ENCODE measurements at places on chromosomes 13 and 19.

DNA sequence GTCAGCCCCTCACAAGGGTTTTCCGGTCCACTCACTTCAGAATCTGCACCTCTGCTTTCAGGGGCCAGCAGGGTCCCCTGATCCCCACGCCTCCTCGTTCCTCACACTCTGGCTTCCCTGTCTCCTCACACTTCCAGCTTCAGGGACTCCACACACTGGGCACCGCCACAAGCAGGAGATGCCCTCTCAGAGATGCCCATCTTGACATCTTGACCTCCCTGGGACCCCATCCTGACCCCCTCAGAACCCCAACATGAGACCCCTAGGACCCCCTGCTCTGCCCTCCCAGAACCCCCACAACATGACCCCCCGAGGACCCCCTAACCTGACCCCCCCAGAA is 2.7 kb downstream of the MAP2K2 start:
- DNase-seq = no peak

DNA sequence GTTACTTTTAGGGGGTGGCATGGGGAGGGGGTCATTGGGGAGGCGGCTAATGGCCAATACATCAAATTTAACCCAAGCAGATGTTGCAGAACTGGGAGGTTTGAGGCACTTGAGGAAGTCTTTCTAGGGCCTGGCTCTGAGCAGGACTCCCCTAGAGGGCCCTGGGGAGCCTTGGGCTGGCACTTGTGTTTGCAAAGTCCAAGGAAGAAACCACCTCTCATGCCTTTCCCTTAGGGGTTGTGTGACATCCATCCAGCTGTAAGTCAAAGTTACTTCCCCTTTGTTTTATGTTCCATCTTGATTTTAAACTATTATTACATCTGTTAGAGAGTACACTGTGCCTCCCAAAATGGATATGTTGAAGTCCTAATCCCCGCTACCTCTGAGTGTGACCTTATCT is 159.9 kb downstream of the KATNAL1 start:
- DNase-seq = peak; percentile 30

DNA sequence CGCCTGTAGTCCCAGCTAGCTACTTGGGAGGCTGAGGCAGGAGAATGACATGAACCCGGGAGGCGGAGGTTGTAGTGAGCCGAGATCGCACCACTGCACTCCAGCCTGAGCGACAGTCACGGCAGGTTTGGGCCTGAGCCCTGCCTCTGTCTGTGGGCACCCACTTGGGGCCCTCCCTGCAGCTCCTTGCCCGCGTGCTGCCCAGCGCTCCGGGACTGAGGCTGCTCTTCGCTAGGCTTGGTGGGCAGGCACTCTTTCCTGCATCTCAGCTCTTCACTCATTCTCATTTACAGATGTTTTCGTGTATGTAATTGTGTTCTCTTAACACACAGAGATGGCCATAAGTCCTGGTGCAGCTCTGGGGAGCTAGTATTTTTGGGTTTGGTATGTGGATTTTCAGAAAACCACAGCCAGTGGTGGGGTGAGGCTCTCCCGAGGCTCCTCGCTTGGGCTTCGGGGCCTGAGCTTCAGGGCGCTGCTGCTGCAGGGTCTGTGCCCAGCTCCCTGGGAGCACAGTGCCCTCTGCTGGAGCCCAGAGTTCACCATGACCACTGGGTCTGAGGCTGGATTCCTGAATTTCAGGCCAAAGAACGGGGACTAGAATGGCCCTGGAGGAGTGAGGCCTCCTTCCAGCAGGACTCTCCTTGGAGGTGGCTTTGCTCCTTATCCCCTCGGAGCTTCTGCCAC is 15.2 kb downstream of the UPF1 start:
- DNase-seq = peak; percentile 59

GRCh38 chr19:5934774-5935472 is 20.9 kb downstream of the CAPS start:
- no peak for DNase-seq

GRCh38 chr19:768424-768823 is 17.5 kb downstream of the MISP start:
- DNase-seq = no peak

GRCh38 chr19:51327066-51328001 is 14.6 kb downstream of the VSIG10L start:
- DNase-seq = peak; percentile 24

DNA sequence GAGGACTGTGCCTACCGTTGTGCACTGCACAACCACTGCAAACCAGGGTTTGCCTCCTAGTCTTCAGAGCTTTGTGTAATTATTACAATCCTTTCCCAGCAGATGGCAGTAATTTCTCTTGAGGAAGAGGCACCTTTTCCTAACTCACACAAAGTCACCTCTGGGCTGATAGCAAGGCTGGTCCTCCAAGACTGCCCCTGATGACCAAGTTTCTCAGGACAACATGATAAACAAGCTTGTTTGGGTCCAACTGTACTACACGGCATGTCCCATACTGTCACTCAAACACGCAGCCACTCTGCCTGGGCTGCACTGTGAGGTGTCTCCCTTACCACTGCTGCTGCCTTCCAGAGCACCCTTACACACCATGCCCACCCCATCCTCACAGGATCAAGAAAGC is 39.3 kb downstream of the RFXAP start:
- DNase-seq = no peak

- no peak for DNase-seq
These were observed 630 bp downstream of the SPPL2B start for GRCh38 chr19:2329149-2329478.

- DNase-seq = no peak
These were observed 13.8 kb downstream of the TIMM13 start for GRCh38 chr19:2413629-2414028.

DNA sequence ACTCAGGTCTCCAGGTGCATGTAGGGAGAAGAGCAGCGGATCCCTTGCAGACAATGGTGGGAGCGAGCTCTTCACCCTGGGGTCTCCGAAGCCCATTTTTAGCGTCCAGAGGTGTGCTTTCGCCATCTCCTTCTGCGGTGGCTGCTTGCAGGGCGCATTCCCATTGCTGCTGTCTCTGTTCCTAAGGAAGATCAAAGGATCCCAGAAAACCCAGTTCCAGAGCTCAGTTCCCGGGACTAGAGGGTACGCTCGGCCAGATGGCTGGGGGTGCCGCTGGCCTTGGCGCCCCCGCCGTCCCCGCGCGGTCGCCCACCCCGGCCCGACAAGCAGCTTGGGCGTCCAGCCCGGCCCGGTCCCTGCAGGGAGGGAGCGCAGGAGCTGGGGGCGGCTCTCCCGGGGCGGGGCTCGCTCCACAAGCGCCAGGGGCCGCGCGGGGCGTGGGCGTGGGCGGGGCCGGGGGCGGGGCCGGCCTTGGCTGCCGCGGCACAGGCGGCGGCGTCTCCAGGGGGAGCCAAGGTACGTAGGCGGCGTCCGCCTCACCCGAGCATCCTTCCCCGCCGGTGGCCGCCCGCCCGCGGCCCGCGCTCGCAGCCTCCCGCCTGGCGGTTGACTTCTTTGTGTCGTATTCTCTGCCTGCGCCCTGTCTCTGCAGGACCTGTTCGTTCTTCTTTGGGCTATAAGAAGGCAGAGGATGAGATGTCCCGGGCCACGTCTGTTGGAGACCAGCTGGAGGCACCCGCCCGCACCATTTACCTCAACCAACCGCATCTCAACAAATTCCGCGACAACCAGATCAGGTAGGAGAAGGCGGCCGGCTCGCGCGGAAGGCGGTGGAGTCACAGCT is 96.8 kb downstream of the ATP8A2 start:
- no peak for DNase-seq

DNA sequence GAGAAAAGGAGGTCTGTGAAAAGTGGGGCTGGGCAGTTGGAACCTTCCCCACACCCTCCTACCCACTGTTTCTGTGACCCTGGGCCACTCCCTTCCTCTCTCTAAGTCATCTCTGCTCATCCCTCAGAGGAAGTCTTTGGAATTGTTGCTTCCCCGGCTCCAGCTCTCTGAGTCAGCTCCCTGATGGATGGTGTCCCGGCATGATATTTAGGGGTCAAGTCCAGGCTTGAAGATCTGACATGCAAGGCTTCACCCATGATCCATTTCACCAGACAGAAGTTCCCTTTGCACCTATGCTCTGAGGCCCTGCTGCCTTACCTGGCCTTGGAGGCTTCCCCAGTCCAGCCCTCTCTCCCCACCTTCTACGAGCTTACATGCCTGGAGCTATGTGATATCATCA is 13.3 kb downstream of the EXOC3L2 start:
- no peak for DNase-seq

- DNase-seq = no peak
These were observed 8.0 kb downstream of the MED26 start for GRCh38 chr19:16620018-16620417.

DNA sequence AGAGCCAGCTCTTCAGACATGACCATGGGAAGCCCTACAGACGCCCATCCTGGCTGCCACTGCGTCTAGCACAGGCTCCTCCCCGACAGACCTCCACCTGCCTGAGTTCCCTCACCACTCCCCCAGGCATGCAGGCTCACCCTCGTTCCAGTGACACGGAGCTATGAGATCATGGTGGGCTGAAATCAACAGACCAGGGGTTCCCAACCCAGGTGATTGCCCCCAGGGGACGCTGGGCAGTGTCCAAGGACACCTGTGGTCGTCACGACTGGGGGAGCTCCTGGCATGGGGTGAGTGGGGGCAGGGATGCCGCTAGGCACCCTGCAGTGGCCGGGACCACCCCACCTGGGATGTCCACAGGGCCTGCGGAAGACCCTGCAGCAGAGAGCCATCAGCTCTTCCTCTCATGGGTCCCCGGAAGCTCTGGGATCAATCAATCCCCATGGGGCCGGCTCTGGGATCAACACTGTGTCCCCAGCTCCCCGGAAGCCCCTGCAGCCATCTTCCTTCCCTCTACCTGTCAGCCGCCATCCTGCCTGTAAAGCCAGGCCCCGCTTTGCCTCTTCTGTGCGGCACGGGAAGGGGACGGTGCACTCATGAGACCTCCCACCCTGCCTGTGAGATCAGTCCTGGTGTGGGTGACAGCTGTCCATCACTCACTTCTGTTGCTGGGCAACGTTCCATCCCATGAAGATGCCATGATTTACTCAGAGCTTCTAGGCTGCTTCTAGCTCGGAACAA is 12.8 kb upstream of the MADCAM1 start:
- DNase-seq = no peak

DNA sequence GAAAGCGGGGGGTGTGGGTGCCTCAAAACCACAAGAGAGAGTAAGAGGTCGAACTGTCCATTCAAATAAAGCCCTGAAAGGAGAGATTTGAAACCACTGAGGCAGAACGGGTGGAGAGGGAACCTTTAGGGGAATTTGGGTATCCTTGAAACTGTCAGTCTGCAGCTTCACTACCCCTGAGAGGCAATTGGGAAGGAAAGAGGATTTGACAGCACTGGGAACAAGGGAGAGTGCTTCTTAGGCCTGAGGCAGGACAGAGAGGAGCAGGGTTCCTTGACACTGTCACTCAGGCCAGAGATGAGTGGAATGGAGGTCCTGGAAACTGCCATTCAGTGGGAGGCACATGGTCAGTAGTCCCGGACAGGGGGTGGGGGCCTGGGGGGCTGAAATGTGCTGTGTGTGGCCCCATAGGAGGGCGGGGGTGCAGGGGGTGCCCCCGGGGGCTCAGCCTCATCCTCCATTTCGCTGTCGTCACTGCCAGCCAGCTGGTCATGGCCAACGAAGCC is 5.0 kb downstream of the GFY start:
- no peak for DNase-seq

DNA sequence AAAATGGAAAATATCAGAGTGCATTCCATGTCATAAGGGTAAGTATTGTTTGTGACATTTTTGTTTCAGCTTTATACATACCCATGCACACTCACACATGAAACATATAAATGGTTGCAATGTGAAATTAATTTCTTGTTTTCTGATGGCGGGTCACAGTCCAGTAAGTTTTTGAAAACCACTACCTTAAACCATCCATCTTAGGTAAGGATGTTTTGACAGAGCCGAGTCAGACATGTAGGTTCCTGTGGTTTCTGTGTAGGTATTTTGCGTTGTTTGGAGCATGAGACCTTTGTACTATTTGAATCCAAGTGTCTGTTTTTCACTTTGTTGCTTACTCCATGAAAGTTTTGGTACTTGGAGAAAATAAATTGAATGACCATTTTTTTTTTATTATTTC is 121.7 kb downstream of the B3GLCT start:
- no peak for DNase-seq

- no peak for DNase-seq
These were observed 19.6 kb downstream of the ERICH6B start for GRCh38 chr13:45595965-45596364.

DNA sequence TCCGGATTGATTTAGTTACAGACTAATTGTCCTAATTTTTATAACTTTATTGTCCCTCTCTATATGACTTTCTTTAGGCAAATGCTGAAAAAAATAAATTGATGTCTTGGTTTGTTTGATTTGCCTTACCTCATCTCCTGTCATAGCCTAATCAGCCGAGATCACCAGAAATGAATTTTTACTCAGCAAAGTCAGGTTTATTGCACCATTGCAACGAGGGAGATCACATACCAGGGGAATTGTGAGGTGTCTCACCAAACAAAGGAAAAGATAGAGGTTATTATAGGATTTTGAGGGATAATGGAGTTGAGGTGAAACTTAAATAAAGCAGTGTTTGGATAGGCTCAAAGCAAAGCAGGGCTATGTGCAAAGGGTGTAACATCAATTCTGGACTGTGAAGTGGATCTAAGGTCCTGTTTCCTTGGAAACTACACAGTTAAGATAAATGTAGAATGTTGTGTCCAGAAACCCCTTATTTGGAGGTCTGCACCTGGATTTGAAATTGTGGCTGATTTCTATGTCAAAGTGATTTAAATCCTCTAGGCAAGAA is 372.6 kb downstream of the OXGR1 start:
- DNase-seq = no peak

- DNase-seq = no peak
These were observed 112.8 kb downstream of the RAB20 start for GRCh38 chr13:110448677-110449076.

- no peak for DNase-seq
These were observed 358.1 kb downstream of the MYO16 start for GRCh38 chr13:108987517-108987916.

- DNase-seq = no peak
These were observed 151.6 kb downstream of the FOXO1 start for GRCh38 chr13:40514802-40515201.

DNA sequence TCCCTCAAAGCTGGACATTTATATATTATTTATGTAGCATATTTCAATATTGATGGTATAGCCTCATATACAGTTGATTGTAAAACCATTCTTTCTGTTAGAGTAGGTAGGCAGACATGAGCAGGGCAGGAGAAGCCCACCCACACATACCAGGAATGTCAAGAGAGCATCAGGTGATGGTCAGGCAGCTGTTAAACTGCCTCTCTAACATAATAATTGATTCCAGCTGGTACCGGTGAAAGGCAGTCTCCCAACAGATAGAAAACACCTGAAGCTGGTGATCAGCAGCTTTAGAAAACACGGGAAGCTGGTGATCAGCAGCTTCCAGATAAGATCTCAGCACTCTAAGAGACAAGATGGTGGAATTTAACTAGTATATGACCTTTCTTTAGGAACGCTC is 132.9 kb downstream of the SLITRK6 start:
- DNase-seq = no peak

- DNase-seq = no peak
These were observed 51.0 kb upstream of the RCBTB2 start for GRCh38 chr13:48583859-48584311.
